ENCODE measurements at places on chromosomes 11 and 22. TPM values are rescaled to one million over a fixed set of nuclear protein-coding genes. Genes with fewer than 3 reads are reported as not detected.

DNA sequence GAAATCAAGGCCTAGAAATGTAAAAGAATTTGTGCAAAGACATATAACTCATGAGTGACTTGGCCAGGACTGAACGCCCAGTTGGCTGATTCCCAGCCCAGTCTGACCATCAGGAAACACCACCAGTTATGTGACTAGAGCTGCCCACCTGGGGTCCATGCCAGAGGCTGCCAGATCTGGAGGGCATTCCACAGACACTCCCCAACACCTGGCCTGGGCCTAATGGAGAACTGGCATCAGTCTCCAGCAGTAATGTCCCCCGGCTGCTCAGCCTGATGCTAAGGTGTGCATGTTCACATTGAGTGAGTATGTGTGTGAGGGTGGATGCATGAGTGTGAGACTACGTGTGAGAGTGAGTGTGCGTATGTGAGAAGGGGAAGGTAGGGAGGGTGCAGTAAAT lies 15.7 kb downstream of the PLAAT3 start:
- DNase-seq = peak; percentile 38

- no peak for DNase-seq
Measured at GRCh38 chr11:128157423-128158298, 429.7 kb downstream of the ETS1 start.

- no peak for DNase-seq
Measured at GRCh38 chr11:131195661-131196517, 174.5 kb upstream of the NTM start.

DNA sequence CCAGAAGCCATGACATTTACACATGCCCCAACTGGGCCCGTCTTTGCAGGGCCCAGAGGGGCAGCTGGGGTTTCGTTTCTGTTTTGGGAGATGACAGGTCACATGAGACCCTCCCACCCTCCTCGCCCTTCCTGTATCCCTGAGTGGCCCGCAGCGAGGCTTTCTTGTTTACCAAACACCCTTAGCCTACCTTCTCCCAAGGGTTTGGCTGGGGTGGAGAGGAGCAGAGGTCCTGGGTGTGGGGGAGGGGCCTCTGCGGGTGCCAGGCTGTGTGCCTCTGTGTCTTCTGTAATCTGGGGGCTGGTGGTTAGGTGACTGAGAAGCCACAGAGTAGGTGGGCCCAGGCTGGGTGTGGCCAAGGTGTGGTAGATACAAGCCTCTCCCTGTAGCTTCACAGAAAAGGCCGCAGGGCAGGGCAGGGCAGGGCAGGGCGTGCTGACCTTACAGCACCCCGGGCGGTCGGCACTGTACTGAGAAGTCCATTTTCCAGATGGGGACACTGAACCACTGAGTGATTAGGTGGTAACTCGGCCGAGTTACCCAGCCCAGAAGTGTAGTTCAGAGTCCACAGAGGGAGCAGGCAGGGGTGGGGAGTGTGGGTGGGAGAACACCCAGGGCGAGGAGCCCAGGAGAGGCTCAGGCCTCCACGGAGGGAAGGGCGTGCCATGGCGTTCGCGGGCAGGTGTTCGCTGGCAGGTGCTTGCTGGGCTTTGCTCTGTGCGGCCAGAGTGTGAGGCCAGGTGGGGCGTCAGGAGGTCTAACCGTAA lies 8.7 kb downstream of the PRR5 start:
- no peak for DNase-seq

DNA sequence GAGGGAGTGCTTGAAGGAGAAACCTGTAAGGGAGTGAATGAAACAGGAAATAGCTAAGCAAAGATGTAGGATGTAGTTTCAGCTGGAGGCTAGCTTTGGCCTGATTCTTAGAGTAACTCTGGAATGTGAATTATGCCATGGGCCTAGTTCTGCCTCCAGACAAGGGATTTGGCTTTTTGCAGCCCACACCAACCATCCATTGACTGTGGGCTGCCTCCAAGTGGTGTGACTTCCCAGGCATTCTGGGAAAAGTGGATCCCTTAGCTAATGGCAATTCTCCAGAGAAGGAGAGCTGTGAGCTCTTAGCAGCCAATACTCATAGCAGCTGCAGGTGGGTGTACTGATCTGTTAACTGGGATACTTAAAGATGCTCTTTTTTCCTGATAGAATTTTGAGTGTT lies 2.0 kb upstream of the OR9I1 start:
- DNase-seq = no peak

GRCh38 chr11:6260207-6260726 lies 629 bp downstream of the CCKBR start:
- DNase-seq = no peak

- DNase-seq = no peak
Measured at GRCh38 chr22:45285263-45286058, 712 bp downstream of the UPK3A start.

GRCh38 chr11:81203876-81204275 lies 1529.8 kb downstream of the FAM181B start:
- no peak for DNase-seq

GRCh38 chr11:77403211-77403610 lies 70.7 kb downstream of the PAK1 start:
- no peak for DNase-seq

DCHS1 gene
- 22.7 TPM for total RNA-seq

SELENOM gene
- total RNA-seq = 159 TPM

PPARA gene
- 39.2 TPM for total RNA-seq

DDI1 gene
- not detected for total RNA-seq

Data from sciatic nerve (tissue), 2 donors.